Cortex of kidney (tissue), 1 donor: ENCODE measurements at places on chromosomes 6 and 20.

DNA sequence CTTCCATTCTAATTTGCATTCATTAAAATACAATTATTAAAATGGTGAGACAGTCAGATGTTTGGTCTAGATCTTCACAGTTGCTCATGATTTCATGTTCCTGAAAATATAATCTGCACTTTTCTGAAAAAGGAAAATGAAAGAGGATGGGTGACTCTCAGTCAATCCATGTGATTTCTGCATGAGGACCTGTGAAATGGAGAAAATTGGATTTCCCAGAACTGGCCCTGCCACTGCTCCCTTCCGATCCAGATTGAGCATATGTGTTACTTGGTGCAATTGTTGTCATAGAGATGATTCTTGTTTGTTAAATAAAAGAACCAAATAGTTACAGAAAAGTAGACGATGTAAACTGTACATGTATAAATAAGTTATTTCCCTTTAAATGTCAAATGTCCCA lies 37.4 kb downstream of the HAO1 start:
- DNase-seq: no peak

DNA sequence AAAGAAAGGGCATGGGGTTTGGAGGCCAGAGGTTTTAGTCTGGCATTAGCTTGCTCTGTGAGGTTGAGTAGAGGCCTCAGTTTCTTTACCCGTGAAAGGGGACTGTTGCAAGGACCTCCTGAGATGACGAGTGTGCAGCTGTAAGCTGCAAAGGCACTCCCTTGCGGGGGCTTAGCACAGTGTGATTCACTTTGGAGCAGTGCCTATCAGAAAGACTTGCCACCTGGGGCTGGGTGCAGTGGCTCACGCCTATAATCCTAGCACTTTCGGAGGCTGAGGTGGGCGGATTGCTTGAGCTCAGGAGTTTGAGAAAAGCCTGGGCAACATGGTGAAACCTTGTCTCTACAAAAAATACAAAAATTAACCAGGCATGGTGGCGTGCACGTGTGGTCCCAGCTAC lies 7.5 kb upstream of the BAK1 start:
- DNase-seq: no peak

GRCh38 chr20:676967-677366 lies 1.4 kb upstream of the SCRT2 start:
- no peak for DNase-seq

- DNase-seq: no peak
Observed at GRCh38 chr6:12266571-12266970, 23.6 kb upstream of the EDN1 start.

DNA sequence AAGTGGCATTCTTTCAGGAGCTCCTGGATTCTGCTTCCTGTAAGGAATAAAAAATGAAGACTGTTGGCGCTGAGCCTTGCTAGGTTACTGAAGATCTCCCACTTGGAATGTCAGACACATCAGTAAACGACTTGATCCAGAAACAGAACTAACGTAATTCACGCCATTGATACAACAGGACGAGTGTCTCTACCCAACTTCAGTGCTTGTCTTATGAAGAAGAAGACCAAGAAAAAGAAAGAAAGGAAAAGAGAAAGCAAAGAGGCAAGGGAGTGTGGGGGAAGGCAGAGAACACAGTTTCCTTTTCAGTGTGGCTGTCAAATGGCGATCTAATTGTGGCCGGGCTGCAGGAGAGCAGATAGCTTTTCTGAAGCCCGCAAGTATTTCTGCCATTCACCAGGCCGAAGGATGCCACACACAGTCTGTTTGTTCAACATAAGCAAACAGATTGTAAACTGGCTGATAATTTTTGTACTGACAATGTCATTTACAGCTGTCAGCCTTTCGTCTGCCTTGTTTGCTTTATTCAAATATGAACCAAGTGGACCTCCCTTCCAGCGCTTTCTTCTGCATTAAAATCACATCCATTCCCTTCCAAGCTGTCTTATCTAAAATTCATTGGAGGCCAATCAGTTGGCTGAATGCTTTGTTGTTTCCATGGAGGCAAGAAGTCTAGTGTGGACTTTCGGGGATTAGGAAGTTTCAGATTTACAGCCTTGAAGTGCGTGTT lies 180.6 kb downstream of the FOXA2 start:
- no peak for DNase-seq

DNA sequence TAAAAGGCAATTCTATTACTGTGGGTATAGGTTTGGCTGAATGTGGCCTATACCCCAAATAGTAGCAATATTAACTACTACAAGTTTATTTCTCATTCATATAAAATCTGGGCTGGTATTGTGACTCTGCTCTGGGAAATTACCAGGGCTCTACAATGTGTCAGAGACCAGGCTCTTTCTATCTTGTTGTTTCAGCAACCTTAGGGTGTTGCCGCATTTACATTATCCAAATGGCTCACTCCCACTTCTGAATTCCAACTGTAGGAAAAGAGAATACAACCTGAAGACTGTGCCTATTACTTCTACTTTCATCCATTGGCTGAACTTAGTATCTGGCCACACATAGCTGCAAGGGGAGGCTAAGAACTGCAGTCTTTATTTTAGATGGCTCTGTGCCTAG lies 106.7 kb upstream of the CENPW start:
- DNase-seq: no peak

- DNase-seq: no peak
Observed at GRCh38 chr6:35240838-35241801, 18.4 kb upstream of the ZNF76 start.

DNA sequence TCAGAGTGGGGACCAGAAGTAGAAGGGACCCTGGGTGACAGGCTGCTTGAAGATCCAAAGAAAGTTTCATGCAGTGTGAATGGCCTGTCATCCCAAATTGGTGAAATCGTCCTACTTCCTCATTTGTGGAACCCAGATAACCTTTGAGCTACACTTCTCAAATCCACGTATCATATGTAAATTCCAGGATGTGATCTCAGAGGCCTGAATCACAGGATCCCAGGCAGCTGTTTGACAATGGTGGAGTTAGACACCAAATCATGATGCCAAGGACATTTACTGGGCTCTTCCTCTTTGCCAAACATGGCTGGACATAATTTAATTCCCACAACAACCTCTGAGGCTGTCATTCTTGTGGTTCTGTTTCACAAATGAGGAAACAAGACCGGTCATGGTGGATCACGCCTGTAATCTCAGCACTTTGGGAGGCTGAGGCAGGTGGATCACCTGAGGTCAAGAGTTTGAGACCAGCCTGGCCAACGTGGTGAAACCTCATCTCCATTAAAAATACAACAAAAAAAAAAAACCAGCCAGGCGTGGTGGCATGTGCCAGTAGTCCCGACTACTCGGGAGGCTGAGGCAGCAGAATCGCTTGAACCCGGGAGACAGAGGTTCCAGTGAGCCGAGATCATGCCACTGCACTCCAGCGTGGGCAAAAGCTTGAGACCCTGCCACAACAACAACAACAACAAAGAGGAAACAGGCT lies 39.9 kb upstream of the TTPAL start:
- no peak for DNase-seq

- DNase-seq: no peak
Observed at GRCh38 chr6:125944434-125944816, 12.1 kb upstream of the HINT3 start.

GRCh38 chr6:52423971-52424381 lies 3.8 kb downstream of the EFHC1 start:
- DNase-seq: no peak

- DNase-seq: no peak
Observed at GRCh38 chr6:99611148-99611547, 4.5 kb downstream of the PRDM13 start.

- DNase-seq: no peak
Observed at GRCh38 chr6:120228297-120228696, 878.7 kb upstream of the MAN1A1 start.

GRCh38 chr6:34568341-34569201 lies 12.4 kb upstream of the SPDEF start:
- DNase-seq: no peak

- DNase-seq: no peak
Observed at GRCh38 chr20:57615445-57615811, 4.8 kb downstream of the ZBP1 start.

DNA sequence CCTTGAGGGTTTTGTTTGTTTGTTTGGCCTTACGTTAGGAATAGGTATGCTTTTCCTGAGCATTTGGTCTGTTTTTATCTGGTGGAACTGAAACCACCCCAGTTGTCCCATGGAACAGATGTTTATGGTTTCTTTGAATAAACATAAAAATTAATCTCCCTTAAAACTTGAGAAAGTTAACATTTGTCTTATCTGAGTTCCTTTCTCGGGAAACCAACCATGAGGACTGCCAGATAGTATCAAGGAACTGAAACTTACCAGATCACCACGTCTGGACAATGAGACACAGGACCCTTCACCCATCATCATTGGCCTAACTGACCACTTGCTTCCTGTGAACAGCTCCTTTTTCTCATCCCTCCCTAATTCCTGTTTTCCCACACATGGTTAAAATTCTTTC lies 15.3 kb upstream of the HECA start:
- DNase-seq: no peak

DNA sequence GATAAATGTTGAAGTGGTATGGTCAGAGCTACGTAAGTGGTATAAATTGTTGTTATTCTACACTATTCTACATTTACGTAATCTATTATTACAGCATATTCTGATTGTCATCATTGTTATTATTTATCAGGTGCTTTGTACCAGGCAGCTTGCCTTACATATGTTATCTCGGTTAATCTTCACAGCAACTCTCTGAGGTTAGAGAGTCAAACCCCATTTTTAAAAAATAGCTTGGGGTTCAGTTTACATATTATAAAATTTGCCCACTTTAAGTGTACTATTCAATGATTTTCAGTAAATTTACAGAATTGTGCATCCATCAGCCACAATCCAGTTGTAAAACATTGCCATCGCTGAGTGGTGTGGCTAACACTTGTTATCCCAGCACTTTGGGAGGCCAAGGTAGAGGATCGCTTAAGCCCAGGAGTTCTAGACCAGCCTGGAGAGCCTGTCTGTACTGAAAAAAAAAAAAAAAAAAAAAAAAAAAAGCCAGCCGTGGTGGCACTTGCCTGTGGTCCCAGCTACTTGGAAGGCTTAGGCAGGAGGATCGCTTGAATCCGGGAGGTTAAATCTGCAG lies 35.5 kb downstream of the PPP1R16B start:
- DNase-seq: no peak

GRCh38 chr6:21751608-21752007 lies 158.1 kb downstream of the SOX4 start:
- DNase-seq: no peak

DNA sequence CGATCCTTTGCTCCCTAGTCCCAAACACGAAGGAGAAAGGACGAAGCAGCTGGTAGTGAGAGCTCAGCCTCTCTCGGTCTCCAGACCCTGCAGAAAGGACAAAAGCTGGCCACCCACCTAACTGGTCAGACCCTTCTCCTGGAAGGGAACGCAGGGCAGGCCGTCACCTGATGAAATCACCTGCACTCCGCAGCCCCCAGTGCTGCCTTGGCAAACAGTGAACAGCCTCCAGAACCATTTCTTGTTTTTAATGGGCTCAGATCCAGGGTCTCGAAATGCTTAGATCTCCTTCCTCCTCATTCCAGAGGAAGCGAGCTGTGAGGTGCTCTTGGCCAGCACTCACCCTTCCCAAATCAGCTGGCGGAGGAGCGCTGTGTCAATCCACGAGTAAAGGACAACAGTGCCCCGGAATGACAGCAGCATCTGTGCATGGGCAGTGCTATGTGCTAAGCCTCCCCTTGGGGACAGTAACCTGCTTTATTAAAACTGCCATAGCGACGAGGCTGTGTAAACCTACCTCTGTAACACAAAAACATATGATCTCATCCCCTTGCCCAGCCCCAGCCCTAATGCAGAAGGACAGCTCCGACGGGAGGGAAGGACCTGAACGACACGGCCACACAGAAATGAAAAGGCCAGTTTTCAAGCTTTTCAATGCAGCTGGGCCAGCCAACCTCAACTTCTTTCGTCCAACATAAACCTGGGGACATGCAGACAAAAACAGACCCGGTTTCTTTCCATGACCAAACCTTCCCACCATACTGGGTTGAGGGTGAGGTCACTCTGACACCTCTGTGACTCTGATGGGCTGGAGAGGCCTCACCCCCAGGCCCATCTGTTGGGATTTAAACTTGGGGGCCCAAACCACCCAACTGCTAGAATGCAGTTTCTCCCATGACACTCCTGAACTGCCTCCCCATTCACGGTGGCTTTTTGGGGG lies 43.3 kb downstream of the SULF2 start:
- DNase-seq: no peak

GRCh38 chr6:124490122-124490521 lies 472.1 kb upstream of the RNF217 start:
- DNase-seq: no peak

DNA sequence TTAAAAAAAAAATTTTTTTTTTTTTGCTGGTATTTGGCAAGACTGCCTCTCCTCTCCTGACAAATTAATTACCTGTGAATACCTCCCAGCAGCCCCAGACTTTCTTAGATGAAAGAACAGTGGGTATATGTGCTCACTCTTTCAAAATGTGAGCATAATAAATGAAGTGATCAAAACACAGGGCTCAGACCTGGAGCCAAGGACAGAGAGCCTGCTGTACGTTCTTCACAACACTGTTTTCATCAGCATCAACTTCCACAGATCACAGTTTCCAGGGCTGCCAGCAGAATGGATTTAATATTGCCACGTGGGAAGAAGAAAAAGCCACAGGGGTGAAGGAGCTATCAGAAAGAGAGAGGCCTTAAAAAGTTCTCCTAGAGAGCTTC lies 25.3 kb upstream of the NRSN1 start:
- no peak for DNase-seq

GRCh38 chr6:33724102-33725023 lies 12.9 kb upstream of the UQCC2 start:
- DNase-seq: no peak

DNA sequence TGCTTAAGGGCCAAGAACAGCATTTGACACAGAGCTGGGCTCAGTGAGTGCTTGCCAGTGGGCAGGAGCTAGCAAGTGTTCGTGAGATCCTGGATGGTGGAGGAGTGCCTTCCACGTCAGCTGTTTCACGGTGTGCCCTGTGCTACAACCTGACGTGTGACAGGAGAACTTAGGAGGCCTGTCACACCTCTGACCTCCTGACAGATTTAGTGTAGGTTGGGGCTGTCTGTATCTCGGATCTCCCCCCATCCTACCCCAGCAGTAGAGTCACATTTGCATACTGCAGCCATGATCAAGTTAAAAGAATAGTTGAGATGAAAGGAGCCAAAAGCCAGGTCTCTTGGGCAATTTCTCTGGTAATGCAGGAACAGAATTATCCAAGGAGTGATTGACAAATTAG lies 200.8 kb upstream of the CHD6 start:
- no peak for DNase-seq

- DNase-seq: no peak
Observed at GRCh38 chr20:24149881-24150307, 161.3 kb upstream of the GGTLC1 start.

DNA sequence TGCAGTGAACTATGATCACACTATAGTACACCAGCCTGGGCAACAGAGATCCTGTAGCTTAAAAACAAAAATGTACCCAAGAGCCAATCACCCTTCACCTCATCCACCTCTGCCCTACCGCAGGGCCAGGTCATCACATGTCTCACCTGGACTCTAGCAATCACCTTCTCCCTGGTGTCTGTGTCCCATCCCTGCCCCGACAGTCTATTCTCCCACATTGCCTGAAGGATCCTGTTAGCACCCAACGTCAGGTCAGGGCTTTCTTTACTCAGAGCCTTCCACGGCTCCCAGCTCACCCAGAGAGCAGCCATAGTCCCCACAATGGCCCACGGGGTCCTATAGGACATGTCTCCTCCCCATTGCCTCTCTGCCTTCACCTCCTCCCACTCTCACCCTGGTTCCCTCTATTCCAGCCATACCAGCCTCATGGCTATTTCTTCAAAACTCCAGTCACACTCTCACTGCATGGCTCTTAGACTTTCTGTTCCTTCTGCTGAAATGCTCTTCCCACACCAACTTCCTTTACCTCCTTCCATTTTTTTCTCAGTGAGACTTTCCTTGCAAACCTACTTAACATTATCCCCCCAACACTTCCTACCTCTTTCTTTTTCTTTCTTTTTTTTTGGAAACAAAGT lies 22.5 kb upstream of the ARFGEF2 start:
- no peak for DNase-seq
